ENCODE measurements at places on chromosomes 13 and 19.

DNA sequence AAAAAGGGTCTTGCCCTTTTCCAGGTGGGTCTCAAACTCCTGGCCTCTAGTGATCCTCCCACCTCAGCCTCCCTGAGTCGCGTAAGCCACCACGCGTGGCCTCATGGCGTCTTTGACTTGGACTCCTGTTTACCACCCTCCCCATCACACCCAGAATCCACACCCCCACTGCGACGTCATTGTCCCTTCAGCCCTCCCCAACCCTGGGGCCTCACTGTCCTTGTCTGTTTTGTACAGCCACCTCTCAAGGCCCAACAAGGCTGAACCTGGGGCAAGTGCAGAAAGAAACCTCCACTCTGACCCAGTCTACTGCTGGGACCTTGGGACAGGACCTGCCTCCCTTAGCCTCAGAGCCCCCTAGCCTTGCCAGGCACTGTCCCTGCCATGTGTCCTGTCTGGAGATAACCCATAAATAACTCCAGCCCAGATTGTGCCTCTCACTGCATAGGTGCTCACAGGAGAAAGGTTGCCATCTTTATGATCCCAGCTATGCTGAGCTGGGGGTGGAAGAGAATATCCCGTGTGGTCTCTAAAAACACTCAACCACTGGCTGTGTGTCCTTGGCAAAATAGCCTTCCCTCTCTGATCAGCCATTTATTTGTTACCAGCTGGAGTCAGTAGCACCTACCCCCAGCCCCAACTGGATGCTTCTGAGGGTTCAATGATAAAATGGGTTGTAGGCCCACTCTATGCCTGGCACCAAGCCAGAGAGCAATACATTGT, 1.8 kb upstream of the IFI30 start:
- no peak for DNase-seq

DNA sequence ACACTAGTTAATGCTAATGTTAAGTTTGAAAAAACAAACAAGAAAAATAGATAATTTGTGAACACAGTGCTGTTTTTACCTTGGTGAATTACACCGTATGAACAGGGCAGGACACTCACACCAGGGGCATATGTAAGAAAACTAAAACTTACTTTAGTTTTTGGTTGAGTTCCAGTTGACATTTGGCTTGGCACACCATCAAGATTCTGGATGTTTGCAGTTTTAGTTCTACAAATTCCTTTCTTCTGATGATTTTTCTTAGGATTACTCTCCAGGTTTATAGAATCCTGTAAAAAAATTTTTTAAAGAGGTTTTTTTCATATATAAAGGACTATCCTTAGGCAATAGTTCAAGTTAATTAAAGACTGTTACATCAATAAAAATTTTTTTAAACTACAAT, 238.5 kb upstream of the STARD13 start:
- no peak for DNase-seq

DNA sequence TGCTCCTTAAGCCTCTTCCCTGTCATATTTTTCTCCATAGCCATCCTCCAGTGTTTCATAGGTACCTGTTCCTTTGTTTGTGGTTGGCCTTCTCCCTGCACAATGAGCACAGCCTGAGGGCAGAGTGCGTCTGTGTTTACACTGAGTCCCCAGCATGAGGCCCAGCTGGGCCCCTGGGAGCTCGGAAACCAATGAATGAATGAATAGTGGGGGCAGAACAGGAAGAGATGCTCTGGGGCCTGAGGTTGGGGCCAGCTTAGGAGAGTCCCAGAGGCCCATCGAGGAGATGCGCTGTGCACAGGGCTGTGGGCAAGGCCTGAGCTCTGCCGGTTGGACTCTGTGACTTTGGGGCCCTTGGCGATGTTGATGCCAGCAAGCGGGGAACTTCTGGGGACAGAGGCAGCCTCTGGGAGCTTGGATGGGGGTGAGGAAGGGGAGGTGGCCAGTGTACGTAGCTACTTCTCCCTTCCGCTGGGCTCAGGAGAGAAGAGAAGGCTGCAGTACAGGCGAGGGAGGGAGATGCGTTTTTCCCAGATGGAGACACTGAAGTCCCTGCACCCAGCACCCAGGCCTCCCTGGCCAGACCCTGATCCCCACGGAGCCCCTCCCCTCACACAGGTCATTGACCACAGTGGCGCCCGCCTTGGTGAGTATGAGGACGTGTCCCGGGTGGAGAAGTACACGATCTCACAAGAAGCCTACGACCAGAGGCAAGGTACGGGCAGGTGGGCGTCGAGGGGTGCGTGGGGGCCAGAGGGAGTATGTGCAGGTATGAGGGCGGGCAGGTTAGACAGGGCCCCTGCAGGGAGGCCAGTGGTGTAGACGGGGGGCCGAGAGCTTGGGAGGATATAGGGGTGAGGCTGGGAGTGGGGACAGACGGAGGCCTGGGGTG, 5.1 kb downstream of the TBCB start:
- DNase-seq = peak; percentile 80

GRCh38 chr19:5823579-5824281, 15.8 kb downstream of the FUT6 start:
- no peak for DNase-seq

DNA sequence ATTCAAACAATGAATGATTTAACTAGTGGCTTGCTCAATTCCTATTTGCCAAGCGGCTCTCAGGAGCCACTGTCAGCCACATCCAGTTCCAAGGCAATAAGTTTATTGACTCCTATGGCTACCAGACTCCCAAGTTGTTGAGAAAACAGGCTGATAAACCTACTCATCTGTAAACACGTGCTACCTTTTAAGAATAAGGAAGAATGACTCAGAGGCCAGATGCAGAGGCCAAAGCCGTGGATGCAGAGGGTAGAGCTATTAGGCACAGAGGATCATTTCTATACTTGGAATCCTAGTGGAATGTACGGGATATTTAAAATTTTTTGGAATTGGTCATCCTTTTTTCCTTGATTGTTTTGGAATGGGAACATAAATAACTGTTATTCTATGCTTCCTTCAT, 1921.1 kb downstream of the OLFM4 start:
- DNase-seq = no peak

DNA sequence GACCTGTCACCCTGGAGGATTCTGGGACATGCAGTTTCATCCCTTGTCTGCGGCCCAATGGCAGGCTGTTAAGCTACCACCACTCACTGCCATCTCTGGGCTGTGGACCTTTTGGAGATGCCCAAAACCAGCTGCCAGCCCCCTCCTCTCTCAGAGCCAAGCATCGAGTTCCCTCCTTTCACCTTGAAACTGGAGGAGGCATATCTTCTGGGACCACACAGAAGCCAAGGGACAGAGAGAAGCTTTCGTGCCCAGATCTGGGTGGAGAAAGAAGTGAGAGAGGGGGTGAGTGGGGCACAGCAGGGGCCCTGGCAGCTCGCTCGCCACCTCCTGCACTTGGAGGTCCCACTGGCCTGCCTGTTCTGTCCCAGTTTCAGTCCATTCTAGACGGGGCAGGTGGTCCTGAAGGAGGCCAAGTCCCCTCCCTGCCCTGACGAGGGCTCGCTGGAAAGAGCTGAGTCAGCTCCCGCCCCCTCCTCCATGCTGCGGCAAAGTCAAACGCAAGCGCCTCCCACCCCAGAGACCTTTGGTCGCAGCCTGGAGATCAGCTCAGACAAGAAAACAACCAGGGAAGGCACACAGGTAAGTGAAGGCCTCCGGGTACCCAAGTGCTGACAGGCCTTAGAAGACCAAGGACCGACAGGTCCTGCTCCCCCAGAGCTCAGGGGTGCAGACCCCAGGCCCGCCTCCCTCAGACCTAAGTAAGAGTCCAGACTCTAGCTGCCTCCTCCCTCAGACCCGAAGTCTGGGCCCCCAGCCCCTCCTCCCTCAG, 3.8 kb downstream of the BCAT2 start:
- peak; percentile 33 for DNase-seq

DNA sequence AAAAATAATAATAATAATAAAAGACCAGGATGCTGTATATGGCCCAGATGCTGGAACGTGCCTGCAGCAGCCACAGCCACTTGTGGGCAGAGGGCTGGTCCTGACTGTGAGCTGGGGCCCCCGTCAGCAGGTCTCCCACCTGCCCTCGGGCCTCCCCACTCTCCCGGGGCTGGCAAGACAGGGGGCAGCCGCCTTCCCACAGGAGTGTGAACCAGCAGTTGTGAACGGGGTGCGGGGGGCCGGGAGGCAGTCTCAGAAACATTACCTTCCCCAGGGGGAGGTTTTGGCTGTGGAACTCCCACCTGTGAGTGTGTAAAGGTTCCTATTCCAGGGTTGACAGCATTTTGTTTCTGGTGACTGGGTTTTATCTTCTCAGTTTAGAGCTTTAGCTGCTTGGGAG, 151.4 kb downstream of the KDM4B start:
- DNase-seq = no peak

GRCh38 chr13:33606692-33607091, 211.3 kb upstream of the RFC3 start:
- DNase-seq = no peak

DNA sequence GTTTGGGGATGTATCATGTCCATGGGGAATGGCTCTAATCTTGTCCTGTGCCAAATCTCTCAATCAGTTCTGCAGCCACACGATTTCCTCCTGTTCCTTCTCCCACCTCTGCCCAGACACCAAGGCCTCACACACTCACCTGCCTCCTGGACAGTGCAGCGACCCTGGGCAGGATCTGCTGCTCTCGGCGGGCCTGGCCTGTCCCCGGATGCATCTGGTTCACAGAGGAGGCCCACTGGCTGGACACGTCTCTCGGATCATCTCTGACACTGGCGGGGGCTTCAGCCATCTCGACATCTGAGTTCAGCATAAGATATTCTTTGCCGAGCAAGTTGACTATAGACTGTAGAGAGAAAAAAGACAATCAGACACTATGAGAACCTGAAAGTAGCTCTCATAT, 5.9 kb downstream of the ZSCAN5B start:
- no peak for DNase-seq

DNA sequence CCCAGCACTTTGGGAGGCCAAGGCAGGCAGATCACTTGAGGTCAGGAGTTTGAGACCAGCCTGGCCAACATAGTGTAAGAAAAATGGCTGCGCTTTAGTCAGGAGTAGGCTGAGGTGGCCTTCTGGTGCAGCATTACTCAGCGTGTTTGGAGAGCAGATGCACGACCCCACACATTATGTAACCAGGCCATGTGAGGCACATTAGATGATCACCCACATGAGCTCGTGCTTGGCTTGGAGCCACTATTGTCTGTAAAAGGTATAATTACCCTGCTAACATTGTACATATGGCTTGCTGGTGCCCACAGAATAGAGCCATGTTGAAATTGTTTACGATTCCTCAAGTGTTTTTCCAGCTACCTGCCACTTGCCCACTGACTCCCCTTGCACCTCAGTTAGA, 24.0 kb upstream of the SCEL start:
- DNase-seq = peak; percentile 14

DNA sequence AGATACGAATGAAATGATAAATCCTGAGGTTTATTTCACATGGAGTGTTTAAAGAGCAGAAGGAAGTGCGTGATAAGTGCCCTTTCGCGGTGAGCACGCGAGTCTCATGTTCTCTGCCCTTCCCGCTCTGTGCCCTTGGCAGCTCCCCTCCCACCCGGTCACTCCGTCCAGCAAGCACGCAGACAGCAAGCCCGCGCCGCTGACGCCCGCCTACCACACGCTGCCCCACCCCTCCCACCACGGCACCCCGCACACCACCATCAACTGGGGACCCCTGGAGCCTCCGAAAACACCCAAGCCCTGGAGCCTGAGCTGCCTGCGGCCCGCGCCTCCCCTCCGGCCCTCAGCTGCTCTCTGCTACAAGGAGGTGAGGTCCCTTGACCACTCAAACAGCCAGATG, 37.4 kb upstream of the TEX29 start:
- DNase-seq = no peak

- DNase-seq = peak; percentile 93
Observed at GRCh38 chr19:45113628-45114027, 20.6 kb downstream of the PPP1R37 start.

DNA sequence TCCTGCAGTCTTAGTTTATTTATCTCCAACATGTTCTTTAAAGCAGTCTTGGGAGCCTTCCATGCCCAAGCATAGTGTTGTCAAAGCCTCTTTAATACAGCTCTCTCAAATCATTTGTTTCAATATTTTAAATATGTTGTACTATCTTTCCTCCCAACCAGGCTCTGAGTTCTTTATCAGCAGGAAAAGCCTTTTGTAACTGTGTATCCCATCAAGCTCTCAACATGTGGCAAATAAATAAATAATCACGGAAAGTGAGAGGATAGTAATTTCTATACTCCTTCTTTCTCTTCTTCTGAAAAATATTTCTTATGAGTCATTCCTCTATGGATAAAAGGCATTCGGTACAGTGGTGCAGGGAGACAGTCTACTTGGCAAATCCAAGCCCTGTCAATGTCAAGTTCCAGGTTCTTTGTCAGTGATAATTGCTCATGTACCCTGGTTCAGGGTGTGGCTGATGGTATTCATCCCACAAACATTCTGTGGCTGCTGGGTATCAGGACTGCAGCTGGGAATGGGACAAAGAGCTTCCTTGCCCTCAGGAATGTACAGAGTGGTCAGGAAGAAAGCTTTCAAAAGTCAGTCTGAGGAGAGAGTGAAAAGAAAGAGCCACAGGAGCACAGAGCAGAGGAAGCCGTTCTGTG, 384.3 kb downstream of the EFNB2 start:
- peak; percentile 39 for DNase-seq

DNA sequence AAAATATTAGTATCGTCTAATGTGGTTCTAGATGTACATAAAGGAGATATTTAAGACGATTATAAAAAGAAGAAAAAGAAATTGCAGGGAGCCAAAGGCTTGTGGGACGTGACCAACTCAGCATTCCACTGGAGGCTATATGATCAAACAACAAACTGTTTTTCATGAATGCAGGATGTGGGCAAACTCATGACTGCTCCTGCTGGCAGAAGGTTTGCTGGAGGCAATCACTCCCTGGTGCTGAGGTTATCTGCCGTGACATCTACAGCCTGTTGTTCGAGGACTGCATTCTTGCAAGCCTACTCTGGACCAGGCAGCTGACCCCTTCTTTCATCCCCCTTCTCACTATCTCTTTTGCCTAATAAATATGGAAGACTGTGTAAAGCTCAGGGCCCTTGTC, 518.1 kb downstream of the UQCRFS1 start:
- DNase-seq = no peak

DNA sequence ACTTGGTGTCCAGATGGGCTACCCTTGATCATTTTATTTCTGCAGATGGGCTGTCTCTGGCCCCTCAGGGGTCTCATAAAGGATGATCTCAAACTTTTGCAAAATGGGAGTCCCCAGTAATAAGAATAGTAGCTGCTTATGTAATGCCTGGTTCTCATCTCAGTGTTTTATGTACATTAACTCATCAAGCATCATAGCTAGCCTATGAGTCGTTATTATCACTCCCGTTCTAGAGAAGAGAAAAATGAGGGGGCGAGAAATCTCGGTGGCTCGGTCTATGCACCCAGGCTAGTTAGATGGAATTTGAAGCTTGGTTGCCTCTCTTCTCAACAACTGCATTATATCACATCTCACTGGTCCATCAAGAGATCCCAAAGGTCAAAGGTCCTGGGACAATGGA, 3.4 kb downstream of the CACNG6 start:
- no peak for DNase-seq

DNA sequence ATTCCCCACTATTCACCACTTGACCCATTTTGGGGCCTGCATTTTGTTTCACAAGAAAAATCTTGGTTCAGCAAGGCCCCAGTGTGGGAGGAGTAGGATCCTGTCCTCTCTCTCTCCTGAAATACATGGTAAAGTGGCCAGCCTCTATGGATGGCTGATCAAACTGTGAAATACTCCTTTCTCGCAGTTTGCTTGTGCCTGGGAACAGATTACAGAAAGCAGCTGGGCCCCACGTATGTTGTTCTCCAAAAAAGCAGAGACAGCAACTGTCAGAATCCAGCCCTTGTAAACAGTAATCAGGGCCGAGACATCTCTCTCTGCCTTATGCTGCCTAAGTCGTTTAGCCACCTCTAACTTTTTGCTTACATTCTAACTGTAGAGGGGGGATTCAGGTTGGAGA, 61.0 kb upstream of the RAP2A start:
- DNase-seq = no peak
